ENCODE measurements at places on chromosomes 2 and 18.

- DNase-seq = peak; percentile 85
These were observed 63.7 kb downstream of the BABAM2 start for GRCh38 chr2:27954221-27954673.

- no peak for DNase-seq
These were observed 85.2 kb downstream of the PRELID3A start for GRCh38 chr18:12492907-12493306.

GRCh38 chr2:18610651-18611050, 21.3 kb upstream of the NT5C1B start:
- DNase-seq = no peak

GRCh38 chr2:76281156-76281841, 570.6 kb upstream of the GCFC2 start:
- no peak for DNase-seq

DNA sequence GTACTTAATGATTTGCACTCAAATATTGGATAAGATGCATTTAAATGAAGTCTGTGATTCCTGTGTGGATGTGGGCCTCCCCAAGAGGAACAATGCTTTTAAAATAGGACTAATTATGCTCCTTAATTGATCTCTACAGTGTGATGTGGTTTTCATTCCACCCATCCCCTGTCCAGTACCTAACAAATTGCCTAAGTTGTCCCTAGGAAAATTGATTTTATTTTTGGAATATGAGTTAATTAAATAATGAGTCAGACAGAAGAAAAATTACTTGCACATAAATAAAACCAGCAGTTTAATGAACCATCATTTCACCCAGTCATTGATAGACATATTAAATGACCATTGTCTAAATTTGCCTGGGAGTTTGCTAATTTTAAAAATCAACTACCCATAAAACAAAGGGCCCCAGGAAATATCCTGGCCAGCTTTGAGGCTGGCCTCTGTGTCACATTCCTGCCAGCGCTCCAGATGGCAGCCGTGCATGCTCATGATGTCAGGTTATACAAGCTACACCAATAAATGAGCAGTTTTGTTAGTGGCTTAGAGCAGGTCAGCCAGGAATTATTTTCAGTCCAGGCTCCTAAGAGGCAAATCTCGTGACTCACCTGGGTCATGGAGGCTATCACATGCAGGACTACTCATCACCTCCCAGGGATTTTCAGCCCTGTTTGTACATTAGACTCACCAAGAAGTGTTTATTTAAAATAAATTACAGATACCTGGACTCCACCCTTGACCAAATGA, 31.9 kb downstream of the ABHD3 start:
- DNase-seq = peak; percentile 39

- no peak for DNase-seq
These were observed 94.2 kb upstream of the SP3 start for GRCh38 chr2:174059178-174059883.

GRCh38 chr2:74886811-74887210, 52.9 kb downstream of the HK2 start:
- no peak for DNase-seq

GRCh38 chr2:43885132-43885632, 46.4 kb downstream of the ABCG8 start:
- DNase-seq = no peak

DNA sequence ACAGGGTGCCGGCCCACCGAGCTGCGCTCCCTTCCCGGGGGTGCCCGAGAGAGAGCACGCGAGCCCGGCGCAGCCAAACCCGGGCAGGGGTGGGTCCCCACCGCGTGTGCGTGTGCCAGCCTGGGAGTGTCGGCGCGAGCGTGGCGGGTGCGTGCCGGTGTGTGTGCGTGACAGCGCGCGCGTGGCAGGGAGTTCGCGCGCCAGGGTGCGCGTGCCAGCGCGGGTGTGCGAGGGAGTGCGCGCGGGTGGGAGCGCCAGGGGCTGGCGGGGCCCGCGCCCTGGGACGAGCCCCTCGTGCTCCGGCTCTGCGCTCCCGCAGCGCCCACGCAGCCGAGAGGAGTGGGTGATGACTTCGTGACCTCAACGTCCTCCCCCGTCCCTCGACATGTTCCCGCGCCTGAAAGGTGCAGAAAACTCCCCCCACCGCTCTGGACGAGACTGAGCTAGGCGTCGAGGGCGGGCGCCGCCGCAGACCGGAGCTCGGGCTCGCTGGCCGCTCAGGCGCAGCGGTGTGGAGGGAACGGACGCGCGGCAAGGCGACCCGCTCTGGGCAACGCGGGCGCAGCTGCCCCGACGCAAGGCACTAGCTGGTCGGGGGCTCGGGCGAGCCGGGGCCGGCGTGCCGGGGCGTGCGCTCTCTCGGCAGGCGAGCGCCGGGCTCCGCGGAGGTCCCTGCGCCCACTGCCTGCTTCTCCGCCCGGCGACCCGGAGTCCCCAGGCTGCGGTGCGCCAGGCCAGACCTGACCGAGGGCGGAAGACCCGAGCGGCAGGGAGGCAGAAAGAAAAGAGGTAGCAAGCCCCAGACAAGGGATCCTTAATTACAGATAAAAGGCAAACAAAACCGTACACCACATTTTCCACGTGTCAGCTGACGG, 582.8 kb downstream of the ZEB2 start:
- peak; percentile 43 for DNase-seq

DNA sequence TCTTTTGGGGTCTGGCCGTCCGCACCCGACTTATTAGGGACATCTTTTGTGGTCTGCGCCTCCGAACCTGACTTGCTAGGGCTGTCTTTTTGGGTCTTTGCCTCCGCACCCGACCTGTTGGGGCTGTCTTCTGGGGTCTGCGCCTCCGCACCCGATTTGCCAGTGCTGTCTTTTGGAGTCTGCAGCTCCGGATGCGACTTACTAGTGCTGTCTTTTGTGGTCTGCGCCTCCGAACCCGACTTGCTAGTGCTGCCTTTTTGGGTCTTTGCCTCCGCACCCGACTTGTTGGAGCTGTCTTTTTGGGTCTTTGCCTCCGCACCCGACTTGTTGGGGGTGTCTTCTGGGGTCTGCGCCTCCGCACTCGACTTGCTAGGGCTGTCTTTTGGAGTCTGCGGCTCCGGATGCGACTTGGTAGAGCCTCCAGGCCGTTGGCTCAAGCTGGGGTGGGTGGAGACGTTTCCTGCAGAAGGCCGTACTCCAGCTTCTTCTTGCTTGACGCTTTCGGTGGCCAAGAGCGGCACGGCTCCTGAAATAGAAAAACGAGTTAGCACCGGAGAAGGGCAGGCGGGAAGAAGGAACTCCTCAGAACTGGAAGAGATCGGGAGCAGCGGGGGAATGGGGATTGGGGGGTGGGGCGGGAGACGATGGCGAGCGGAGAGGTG, 498 bp downstream of the TGOLN2 start:
- no peak for DNase-seq

GRCh38 chr2:29723255-29724001, 198.0 kb downstream of the ALK start:
- no peak for DNase-seq

DNA sequence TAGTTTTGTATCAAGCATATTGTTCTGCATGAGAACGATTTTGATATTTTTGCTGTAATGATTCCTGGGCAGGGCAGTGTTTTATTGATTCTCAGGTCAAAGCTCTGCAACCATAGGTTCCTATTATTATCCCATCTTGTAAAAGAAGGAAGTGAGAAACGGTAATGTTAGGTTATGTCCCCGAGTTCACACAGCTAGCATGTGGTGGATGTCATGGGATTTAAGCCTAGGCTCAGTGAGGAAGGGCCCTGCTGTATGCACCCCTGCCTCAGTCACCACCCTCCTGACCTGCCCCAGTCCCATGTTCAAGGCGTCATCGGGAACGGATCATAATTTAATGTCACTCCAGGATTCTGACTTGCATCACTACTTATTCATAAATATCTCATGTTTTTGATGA, 10.7 kb downstream of the ACP1 start:
- no peak for DNase-seq

- no peak for DNase-seq
These were observed 313.6 kb upstream of the CDH20 start for GRCh38 chr18:61019338-61020301.

GRCh38 chr2:14907014-14907612, 274.6 kb downstream of the LRATD1 start:
- DNase-seq = peak; percentile 43

DNA sequence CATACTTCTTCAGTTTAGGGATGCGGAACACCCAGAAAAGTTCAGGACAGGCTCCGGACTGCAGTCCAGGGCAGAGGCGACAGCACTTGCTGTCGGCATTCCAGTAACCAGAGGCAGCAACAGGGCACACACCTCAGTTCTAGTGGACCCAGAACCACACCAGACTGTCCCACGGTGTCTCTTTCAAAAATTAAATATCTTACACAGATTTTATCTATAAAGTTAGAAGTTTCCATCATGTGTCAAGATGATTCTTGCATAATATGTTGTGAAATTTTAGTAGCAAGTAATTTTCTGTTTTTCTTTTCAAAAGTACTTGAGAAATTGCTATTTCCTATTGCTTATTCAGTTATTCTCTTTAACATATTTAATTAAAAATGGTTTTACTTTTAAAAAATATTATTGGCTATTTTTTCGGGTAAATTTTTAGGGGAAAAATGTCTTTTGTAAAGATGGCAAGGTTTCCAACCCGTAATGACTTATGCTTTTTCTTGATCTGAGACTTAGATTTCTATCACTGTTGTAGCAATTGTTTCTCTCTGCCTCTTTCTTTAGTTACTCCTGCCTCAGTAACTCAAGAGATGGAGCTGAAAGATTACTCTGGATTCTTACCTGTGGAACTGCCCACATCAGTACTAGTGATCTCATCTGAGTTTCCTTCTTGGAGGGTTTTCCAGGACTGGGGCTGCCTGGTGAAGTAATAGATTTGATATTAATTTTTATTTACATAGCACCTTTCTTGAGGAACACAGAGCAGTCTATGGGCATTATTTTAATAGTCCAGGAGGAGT, 182.7 kb downstream of the LTBP1 start:
- DNase-seq = no peak

DNA sequence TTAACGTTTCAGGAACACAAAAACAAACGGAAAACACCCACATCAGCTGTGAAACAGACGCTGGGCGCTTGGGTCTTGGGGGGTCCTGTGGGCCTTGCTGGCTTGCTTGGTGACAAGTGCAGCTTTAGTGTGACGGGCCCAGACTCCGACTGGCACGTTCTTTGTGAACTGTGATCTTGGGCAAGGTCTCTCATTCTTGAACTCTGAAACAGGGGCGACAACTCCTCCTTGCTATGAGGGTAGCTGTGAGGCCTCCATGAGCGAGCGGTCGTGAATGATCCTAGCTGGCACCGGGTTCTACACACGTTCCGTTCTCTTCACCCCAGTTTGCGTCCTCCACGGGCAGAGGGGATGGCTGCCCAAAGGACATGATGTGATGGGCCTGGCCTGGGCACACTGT, 8.7 kb upstream of the COLEC11 start:
- DNase-seq = no peak

- DNase-seq = peak; percentile 98
These were observed 99.1 kb downstream of the SH3BP4 start for GRCh38 chr2:235050980-235051351.

GRCh38 chr2:239522002-239522739, 121.4 kb upstream of the HDAC4 start:
- DNase-seq = no peak

- no peak for DNase-seq
These were observed 32.3 kb downstream of the CCNT2 start for GRCh38 chr2:134950886-134951285.

DNA sequence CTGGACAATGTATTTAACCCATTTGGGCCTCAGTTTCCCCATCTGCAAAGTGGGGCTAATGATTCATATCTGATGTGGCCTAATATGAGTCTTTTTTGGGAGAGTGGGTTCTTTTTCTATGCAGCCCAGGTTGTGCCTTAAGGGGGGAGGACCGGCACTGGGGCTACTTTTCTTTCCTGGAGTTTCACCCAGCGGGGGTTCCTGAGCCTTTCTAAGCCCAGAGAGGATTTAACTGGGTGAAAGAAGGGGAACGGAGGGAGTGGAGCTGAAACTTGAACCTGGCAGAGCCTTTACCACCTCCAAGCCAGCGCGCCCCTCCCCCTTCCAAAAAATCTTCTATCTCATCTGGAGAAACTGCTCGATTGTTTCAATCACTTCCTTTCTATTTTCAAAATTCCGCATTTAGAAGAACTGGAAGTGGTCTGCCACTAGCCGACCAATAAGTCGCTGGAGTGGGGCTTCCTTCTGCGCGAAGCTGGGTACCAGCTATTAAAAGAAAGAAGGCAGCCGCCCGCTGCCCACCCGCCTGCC, 205.0 kb upstream of the SMAD2 start:
- no peak for DNase-seq

- DNase-seq = no peak
These were observed 137.1 kb downstream of the COL6A3 start for GRCh38 chr2:237276716-237277490.

DNA sequence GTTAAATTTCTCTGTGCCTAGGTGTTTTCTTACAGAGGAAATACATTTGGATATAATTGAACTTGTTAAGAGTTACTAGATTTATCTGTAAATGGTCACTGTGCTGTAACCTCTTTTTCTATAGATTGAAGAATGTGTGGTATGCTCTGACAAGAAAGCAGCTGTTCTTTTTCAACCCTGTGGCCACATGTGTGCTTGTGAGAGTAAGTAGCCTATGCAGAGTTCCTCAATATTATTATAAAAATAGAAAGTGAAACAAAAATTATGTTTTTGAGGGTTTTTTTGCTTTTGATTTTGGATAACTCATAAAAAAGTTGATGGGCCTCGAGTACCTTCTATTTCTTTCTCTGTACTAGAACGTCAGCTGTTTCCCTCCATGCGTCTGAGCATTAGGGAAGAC, 112.4 kb downstream of the MIB1 start:
- no peak for DNase-seq

- DNase-seq = peak; percentile 90
These were observed 181.9 kb upstream of the DLGAP1 start for GRCh38 chr18:4636967-4637366.

DNA sequence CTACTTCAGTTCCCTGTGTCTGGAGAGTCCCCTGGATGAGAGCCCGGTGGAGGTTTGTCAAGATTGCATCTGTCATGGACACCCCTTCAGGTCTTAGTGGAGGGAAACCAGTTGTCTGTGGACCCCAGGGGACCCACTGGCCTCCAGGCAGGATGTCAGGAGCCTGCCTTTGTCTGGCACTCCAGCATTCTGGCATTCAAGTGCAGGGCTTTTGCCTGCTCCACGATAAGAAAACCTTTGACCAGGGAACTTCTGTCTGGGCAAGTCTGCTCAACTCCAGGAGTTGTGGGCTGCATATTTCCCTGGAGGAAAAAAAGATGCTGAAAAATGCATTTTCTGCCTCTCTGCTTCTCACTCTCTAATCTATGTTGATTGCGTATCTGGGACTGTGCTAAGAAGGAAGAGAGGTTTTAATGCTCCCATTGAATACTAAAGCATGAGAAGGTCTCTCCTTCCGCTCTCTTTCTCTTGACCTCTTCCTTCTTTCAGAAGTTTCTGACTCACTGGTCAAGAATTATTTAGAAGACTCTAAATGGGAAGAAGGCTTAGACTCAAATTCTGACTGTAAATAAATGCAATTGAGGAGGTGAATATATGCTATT, 104.5 kb downstream of the MMADHC start:
- no peak for DNase-seq

- DNase-seq = no peak
These were observed 83.6 kb downstream of the ASXL2 start for GRCh38 chr2:25794544-25795276.

GRCh38 chr2:230722207-230722885, 9.7 kb downstream of the CAB39 start:
- DNase-seq = no peak

GRCh38 chr2:230347659-230348305, 20.8 kb downstream of the SP140L start:
- no peak for DNase-seq

Data from NCI-H446 (cell line).